ENCODE measurements at places on chromosomes 5 and 9. TPM values are rescaled to one million over a fixed set of nuclear protein-coding genes. Genes with fewer than 3 reads are reported as not detected.

FOXE1 gene
- not detected for total RNA-seq

- H3K27ac ChIP-seq: no peak overlapping the region
- DNase-seq: no peak
- H3K4me1 ChIP-seq: peaks cover 37% of the 10 kb centered on the region
- H3K27me3 ChIP-seq: peaks cover 9% of the 10 kb centered on the region
Observed at GRCh38 chr5:157611571-157612476, 36.2 kb upstream of the ADAM19 start.

ADRB2 gene
- 0.23 TPM for total RNA-seq

BARHL1 gene
- not detected for total RNA-seq

DNA sequence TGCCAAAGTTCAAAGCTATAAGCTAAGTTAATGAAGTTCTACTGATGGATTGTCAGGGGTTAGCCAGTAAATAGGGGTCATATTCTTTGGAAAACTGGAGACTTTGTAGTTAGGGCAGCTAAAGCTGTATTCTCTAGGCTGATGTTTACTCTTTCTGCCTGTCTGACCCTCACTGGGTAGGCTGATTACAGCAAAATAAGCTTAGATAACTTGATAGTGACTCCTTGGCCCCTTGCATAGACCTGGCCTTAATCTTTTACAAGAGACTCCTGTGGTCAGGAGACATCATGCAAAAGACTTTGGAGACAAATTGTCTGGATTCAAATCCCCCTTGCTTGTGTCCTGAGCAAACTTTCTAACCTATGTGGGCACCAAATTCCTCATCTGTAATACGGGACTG lies 314.4 kb upstream of the MSX2 start:
- H3K27ac ChIP-seq: no peak overlapping the region
- DNase-seq: no peak
- H3K4me3 ChIP-seq: no peak overlapping the region
- H3K27me3 ChIP-seq: peaks cover 30% of the 10 kb centered on the region
- no peaks in the 10 kb centered on the region for H3K36me3 ChIP-seq

DNA sequence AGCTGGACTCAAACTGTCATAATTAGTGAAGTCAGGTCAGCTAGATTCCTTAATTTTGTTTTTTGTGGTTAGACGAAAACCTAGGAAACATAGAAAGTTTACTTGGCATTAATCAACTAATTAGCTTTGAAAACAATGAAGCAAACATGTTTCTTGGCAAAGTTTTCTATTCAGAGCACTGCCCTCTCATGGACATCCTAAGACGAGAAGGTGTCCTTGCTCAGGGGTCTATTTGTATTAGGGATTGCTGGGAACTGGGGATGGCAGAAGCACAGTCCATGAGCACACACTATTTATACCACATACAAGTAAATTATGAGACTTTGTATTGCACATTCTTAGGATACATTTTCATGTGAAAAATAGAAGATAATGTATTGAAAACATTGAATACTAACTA lies 49.7 kb downstream of the POC5 start:
- peaks cover 28% of the 10 kb centered on the region for H3K4me1 ChIP-seq
- H3K27me3 ChIP-seq: no peaks in the 10 kb centered on the region
- no peak overlapping the region for H3K27ac ChIP-seq
- DNase-seq: no peak
- no peak overlapping the region for H3K4me3 ChIP-seq

- H3K27ac ChIP-seq: no peak overlapping the region
- no peaks in the 10 kb centered on the region for H3K36me3 ChIP-seq
- H3K4me1 ChIP-seq: no peaks in the 10 kb centered on the region
- no peaks in the 10 kb centered on the region for H3K27me3 ChIP-seq
- no peak overlapping the region for H3K4me3 ChIP-seq
Observed at GRCh38 chr5:121701731-121702130, 150.0 kb upstream of the FTMT start.

DNA sequence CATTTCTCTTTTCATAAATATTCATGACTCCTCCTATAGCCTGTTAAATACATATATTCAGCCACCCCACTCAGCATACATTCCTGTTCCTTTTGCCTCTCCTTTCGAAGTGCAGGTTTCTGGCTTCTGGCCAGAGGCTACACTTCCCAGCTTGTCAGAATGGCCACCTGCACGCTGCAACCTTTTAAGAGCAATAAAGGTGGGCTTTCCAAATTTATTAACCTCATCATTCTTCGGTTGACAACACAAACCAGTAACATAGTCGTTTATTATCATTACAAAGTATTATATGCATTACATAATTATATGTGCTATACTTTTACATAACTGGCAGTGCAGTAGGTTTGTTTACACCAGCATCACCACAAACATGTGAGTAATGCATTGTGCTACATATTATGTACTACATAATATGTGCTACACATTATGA lies 16.5 kb upstream of the TMEM171 start:
- no peaks in the 10 kb centered on the region for H3K36me3 ChIP-seq
- DNase-seq: no peak
- H3K4me3 ChIP-seq: no peak overlapping the region
- H3K27ac ChIP-seq: no peak overlapping the region

POLE3 gene
- 94.2 TPM for total RNA-seq

DNA sequence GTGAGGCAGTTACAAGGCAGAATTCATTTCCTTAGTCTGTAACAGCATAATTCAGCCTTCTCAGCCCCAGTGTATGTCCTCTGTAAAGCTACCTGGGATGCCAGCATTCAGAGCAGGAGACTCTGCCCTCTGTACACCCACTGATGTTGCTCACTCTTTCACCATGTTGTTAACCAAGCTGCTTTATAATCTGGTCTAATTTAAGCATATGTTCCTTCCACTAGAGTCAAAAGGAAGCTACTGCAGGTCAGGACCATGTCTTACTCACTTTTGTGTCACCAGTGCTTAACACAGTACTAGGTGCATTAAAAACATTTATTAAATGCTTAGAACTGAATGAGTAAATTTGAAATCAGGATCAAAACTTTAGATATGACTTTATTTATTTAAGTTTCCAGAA lies 185.6 kb downstream of the FBXL17 start:
- H3K4me1 ChIP-seq: no peaks in the 10 kb centered on the region
- no peaks in the 10 kb centered on the region for H3K36me3 ChIP-seq
- no peak overlapping the region for H3K27ac ChIP-seq
- H3K4me3 ChIP-seq: no peak overlapping the region
- no peaks in the 10 kb centered on the region for H3K27me3 ChIP-seq
- DNase-seq: no peak

DNA sequence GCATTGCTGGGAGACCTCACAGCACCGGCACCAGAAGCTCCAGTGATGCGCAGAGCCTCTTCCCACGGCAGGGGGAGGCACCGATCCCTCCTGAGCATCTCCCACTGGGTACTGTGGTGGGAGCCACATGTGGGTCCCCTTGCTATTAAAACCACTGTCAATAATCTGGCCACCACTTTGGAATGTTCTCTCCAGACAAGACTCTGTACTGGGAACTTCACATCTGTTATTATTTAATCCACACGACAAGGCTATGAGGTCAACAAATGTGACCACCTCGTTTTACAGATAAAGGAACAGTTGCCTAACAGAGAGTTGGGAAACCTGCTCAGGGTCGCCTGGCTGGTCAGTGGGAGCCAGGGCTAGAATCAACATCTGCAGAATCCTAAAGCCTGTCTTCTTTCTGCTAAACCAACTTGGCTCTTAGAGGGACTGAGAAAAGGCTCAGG lies 72.7 kb downstream of the EPB41L4B start:
- DNase-seq: no peak
- no peaks in the 10 kb centered on the region for H3K36me3 ChIP-seq
- no peak overlapping the region for H3K4me3 ChIP-seq
- no peak overlapping the region for H3K27ac ChIP-seq

DNA sequence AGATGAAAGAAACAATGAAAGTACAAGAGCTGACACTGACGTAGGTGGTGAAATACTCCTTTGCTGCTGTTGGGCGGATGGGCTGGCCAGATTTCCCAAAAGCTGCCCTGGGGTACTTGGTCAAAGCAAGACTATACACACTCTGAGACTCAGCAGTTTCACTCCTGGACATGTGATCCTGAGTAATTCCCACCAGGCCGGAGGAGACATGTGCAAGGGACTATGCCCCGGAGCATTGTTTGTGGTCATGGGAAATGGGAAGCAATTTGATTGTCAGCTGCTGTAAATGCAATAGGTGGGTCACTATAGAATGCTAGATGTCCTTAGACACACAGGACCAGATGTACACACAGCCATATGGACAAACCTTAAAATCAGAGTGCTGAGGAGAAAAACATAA lies 116.1 kb downstream of the DCP2 start:
- peaks cover 8% of the 10 kb centered on the region for H3K4me1 ChIP-seq
- no peaks in the 10 kb centered on the region for H3K27me3 ChIP-seq
- H3K36me3 ChIP-seq: no peaks in the 10 kb centered on the region
- H3K27ac ChIP-seq: no peak overlapping the region

DNA sequence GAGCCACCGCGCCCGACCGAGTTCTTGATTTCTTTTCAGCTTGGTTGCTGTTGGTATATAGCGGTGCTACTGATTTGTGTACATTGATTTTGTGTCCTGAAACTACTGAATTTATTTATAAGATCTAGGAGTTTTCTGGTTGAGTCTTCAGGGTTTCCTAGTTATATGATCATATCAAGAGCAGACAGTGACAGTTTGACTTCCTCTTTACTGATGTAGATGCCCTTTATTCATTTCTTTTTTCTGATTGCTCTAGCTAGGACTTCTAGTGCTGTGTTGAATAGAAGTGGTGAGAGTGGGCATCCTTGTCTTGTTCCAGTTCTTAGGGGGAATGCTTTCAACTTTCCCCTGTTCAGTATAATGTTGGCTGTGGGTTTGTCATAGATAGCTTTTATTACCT lies 17.4 kb upstream of the LRRC19 start:
- H3K27me3 ChIP-seq: no peaks in the 10 kb centered on the region
- H3K4me3 ChIP-seq: no peak overlapping the region
- DNase-seq: no peak
- no peak overlapping the region for H3K27ac ChIP-seq
- no peaks in the 10 kb centered on the region for H3K4me1 ChIP-seq
- H3K36me3 ChIP-seq: peaks cover 36% of the 10 kb centered on the region

- no peaks in the 10 kb centered on the region for H3K36me3 ChIP-seq
- no peaks in the 10 kb centered on the region for H3K27me3 ChIP-seq
- no peak overlapping the region for H3K4me3 ChIP-seq
- no peak for DNase-seq
- no peaks in the 10 kb centered on the region for H3K4me1 ChIP-seq
Observed at GRCh38 chr5:161095953-161096352, 243.9 kb upstream of the ATP10B start.

- H3K27ac ChIP-seq: no peak overlapping the region
Observed at GRCh38 chr5:153907170-153907775, 131.4 kb downstream of the FAM114A2 start.

PIP5K1B gene
- 1.9 TPM for total RNA-seq

BAAT gene
- total RNA-seq: 0.10 TPM

DNA sequence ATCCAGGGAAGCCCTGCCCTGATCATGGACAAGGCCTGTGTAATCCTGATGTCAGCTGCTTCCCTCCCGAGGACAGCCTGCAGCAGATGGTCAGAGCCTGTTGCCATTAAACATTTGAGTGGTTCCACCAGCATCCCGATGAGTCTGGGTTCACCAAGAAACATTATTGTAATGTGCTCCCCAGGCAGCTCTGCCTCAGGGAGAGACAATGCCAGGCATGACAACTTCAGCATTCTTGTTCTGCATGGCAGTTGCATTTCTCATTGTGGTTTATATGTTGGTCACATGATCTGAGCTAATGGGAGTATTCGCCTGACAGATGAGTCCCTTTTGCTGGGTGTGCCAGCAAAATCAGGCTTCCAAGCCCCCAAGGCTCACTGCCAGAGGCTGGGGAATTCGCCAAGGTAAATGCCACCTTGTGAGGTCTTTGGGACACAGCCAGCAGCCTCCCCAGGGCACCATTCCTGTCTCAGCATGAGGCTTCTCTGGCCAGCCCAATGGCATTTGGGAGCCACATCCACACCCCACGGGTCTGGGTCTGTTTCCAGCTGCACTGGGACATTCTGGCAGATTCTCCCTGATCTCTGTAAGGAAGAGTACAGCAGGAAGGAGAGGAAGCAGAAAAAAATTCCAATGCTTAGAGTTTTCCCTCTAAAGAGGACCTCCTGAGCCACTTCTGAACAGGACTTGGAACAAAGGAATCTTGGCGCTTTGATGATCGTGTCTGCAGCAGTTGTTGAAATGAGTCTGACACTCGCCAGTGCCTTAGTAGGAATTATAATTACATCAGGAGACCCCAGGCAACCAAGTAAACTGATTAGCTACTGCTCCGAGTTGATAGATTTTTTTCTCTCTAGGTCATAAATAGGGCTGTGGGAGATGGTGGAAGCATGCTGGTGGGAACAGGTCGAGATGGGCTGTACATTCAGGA lies 18.7 kb downstream of the KCNIP1 start:
- DNase-seq: no peak
- H3K4me3 ChIP-seq: no peak overlapping the region
- H3K27ac ChIP-seq: no peak overlapping the region
- no peaks in the 10 kb centered on the region for H3K36me3 ChIP-seq
- H3K4me1 ChIP-seq: no peaks in the 10 kb centered on the region

GRCh38 chr5:44774279-44774880 lies 34.4 kb upstream of the MRPS30 start:
- no peaks in the 10 kb centered on the region for H3K4me1 ChIP-seq
- no peaks in the 10 kb centered on the region for H3K36me3 ChIP-seq
- no peak overlapping the region for H3K27ac ChIP-seq
- no peak for DNase-seq

GRCh38 chr9:89168901-89169813 lies 9.5 kb downstream of the SHC3 start:
- H3K36me3 ChIP-seq: no peaks in the 10 kb centered on the region
- H3K27me3 ChIP-seq: peaks cover 39% of the 10 kb centered on the region
- no peak for DNase-seq
- no peak overlapping the region for H3K27ac ChIP-seq
- H3K4me1 ChIP-seq: no peaks in the 10 kb centered on the region
- H3K4me3 ChIP-seq: no peak overlapping the region

GRCh38 chr5:138979684-138980280 lies 104.6 kb upstream of the LRRTM2 start:
- peak overlapping the region; percentile 5 for H3K27ac ChIP-seq
- DNase-seq: peak; percentile 22
- peaks cover 37% of the 10 kb centered on the region for H3K4me1 ChIP-seq

DNA sequence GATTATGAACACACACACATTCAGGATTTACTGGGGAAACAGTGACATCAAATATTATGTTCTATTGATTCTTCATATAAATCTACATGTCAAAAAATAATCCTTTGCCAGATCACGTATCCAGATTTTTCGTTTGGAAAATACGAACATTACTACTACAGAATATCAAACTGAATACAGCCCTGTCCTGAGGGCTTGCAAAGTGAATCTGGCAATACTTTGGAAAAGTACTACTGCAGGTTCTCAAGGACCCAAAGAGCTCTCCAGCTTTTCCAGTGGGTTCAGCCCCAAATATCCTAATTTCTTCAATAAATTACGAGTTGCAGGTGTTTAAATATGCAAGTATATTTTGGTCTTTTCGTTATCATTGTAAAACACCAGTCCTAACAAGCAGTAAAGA lies 411 bp upstream of the NDUFS4 start:
- H3K27me3 ChIP-seq: peaks cover 26% of the 10 kb centered on the region
- H3K4me3 ChIP-seq: peak overlapping the region; percentile 99
- H3K27ac ChIP-seq: peak overlapping the region; percentile 91
- peaks cover 11% of the 10 kb centered on the region for H3K36me3 ChIP-seq

QRFP gene
- not detected for total RNA-seq

NXNL2 gene
- not detected for total RNA-seq

GRCh38 chr5:113022661-113023060 lies 46.1 kb downstream of the DCP2 start:
- H3K4me1 ChIP-seq: peaks cover 42% of the 10 kb centered on the region
- no peak for DNase-seq
- peak overlapping the region; percentile 49 for H3K27ac ChIP-seq
- H3K4me3 ChIP-seq: no peak overlapping the region

- DNase-seq: no peak
- peaks cover 5% of the 10 kb centered on the region for H3K36me3 ChIP-seq
- no peaks in the 10 kb centered on the region for H3K4me1 ChIP-seq
Observed at GRCh38 chr9:78167356-78167755, 68.5 kb upstream of the CEP78 start.
